ENCODE measurements at places on chromosomes 4 and X.

DNA sequence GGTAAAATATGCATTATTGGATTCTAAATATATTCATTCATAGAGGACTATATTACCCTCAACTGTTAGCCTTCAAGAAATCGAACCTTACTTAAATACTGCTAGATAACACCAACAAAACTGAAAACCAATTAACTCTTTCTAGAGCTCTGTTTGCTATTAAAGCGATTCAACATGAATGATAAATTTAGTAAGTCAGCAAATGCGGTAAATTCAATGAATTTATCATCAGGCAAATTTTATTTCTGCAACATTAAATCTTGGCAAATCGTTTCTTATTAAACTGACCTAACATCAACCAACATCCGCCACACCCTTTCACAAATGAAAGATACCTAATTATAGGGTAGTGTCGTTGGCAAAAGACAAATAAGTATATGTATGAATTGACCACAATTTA is 26.4 kb upstream of the HELT start:
- DNase-seq = no peak

- no peak for DNase-seq
These were observed 181.8 kb downstream of the DCLK2 start for GRCh38 chr4:150259861-150260567.

GRCh38 chr4:138090150-138090917 is 151.8 kb downstream of the SLC7A11 start:
- no peak for DNase-seq

- no peak for DNase-seq
These were observed 853.8 kb downstream of the ADGRL3 start for GRCh38 chr4:62053974-62054373.

GRCh38 chr4:38461342-38461741 is 202.7 kb upstream of the KLF3 start:
- no peak for DNase-seq

DNA sequence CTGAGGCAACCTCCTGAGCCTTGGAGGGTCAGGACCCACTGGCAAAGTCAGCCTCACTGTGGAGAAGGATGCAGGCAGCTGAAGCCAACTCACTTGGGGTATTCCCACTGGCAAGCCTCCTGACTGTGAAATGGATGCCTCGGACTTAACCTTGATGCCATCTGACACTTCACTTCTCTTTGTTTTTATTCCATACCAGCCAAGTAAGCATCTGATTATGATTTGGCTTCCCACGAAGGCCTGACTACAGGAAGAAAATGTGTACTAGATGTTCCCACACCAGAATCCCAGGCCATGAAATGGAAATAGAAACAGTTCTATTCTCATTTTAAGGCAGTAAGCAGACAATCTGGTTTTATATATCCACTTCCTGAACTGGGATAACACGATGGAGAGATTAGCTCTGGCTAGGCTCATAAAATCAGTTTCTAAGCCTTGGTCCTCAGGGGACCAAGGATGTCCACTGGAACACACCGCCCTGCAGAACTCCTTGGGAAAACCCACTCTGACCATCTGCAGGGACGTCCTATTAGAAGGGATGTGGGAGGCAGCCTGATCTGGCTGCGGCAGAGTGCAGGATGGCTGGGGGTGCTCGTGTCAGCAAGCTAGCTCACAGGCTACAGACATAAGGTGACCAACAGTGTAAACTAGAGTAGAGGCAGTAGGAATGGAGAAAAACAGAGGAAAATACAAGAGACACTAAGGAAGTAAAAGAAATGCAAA is 89.3 kb downstream of the TSPAN5 start:
- no peak for DNase-seq

GRCh38 chrX:65406532-65406931 is 128.1 kb downstream of the LAS1L start:
- DNase-seq = no peak

- DNase-seq = no peak
These were observed 4.3 kb upstream of the UNC5C start for GRCh38 chr4:95552942-95553550.

GRCh38 chr4:183760326-183760725 is 101.2 kb downstream of the TRAPPC11 start:
- no peak for DNase-seq

DNA sequence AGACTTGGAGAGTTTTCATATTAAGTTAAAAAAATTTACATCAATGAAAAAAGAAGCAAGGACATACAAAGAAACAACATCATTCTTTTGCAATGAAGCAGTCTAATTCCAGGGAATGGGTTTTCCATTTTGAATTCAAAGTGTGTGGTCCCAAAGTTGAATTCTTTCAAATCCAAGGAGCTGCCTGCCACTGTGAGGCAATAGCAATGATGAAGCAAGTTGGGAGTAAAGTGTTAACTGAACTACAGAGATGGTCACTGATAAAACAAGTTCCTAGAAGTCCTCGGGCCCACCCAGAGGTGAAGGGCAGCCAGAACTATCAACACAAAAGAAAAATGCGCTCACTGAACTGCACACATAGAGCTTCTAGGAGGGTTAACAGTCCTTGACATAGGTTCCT is 115.9 kb downstream of the RAB28 start:
- no peak for DNase-seq

GRCh38 chr4:113823291-113823659 is 61.7 kb upstream of the CAMK2D start:
- no peak for DNase-seq

DNA sequence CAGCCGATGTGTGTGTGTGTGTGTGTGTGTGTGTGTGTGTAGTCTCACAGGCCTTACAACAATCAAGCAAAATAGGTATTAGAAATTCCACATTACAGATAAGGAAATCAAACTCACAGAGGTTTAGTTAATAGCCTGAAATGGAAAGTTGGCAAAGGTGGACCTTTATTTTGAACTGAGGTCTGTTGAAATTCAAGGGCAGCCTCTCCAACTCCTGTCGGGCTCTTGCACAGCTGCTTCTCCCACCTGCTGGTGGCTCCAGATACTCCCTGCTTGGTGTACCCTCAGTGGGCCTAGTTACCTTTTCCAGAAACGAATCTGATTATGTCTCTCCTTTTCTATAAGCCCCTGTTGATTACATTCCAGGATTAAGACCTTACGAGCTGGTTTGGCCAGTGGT is 195.9 kb downstream of the MGST2 start:
- DNase-seq = no peak

- DNase-seq = no peak
These were observed 10.6 kb upstream of the PYURF start for GRCh38 chr4:88533937-88534750.

- no peak for DNase-seq
These were observed 20.8 kb downstream of the ENPP6 start for GRCh38 chr4:184196730-184197385.

GRCh38 chr4:97646997-97647396 is 496.3 kb downstream of the STPG2 start:
- DNase-seq = no peak

DNA sequence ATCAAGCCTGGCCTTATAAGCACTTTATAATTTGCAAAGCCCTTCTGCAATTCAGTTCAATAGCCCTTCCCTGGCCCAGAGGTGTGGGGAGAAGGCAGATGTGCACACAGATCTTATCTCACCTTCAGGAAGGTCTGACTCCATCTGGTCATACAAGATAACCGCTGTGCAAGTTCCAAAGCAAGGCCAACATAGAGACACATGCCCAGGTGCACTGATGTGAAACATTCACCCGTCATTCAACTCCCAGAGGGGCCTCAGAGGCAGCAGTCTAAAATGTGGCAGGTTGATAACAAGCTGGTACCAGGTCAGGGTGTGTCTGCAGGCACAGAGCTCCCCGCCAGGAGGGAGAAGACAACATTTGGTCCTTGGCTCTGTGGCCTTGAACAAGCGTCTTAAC is 10.9 kb upstream of the WFS1 start:
- DNase-seq = no peak

GRCh38 chr4:153095448-153096204 is 108.6 kb upstream of the TRIM2 start:
- no peak for DNase-seq

DNA sequence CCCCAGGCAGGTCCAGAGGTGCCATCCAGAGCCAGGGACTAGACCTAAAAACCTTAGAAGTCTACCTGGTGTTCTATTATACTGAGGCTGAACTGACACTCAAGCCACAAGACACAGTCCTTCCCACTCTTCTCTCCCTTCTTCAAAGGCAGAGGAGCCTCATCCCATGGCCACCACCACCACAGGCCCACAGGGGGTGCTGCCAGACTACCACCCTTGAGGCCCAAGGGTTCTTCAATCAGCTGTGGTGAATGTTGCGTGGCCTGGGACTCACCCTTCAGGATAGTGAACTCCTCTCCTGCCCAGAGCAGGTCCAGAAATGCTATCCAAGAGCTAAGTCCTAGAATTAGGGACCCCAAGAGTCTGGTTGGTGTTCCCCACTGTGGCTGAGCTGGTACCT is 17.5 kb upstream of the RFC1 start:
- no peak for DNase-seq

- DNase-seq = no peak
These were observed 29.3 kb downstream of the FAM199X start for GRCh38 chrX:104195489-104196084.

GRCh38 chrX:56763556-56764152 is 34.6 kb downstream of the NBDY start:
- no peak for DNase-seq

GRCh38 chrX:54271664-54272063 is 86.2 kb downstream of the WNK3 start:
- no peak for DNase-seq

DNA sequence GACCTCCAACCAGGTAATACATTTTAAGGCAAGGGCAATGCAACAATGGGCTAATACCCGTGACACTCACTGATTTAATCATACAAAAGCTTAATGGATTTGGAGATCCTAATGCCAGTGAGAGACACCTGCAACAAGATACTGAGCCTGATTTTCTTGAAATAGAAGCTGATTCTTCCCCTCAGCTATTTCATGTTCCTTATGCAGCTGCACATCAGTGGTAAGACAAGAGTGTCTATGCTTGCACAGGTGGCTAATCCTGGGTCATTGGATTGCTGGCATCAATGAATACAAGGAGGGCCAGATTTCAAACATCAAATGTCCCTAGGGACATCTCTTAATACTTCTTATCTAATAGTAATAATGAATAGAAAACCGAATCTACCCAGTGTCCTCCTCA is 139.7 kb downstream of the PPARGC1A start:
- DNase-seq = no peak

DNA sequence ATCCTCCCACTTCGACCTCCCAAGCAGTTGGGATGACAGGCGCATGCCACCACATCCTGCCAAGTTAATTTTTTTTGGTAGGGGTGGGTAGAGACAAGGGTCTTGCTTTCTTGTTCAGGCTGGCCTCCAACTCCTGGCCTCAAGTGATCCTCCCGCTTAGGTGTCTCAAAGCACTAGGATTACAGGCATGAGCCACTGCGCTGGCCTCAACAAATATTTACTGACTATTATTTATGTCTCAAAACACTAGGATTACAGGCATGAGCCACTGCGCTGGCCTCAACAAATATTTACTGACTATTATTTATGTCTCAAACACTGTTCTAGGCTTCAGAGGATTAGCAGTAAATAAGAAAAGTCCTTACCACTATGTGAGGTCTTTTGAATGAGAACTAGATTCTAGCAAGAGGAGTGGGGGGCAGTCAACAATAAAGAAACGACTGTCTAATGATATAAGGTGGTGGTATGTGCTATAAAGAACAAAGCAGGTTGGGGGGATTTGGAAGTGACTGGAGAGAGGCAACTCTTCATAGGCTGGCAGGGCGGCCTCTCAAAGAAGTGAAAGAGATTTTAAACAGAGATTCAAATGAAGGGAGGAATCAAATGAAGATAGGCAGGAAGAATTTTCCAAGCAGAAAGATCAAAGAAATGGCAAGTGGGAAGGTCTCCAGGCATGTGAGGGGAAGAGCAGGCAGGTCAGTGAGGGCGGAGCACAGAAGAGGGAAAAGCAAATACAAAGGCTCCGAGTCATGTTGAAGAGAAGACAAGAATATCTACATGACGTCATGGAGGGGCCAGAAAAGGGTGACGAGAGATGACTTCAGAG is 12.7 kb upstream of the ACSL1 start:
- no peak for DNase-seq

GRCh38 chr4:109278594-109279031 is 23.8 kb downstream of the COL25A1 start:
- DNase-seq = no peak

DNA sequence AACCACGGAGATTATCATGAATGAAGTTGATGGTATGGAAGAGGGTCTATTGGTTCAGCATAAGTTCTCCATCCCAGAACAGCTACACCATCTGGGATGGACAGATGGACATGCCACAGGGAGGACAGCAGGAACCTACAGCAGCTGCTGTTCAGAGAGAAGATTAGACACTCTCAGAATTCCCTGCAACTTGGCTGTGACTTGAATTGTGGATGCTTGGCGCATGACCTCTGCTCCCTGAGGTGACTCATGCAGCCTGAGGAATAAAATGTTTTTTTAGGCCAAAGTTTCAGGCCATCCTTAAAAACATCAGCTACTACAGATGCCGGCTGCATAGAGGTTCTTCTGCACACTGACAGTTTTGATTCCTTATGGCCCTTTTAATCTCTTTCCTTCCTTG is 97.3 kb downstream of the RS1 start:
- no peak for DNase-seq

DNA sequence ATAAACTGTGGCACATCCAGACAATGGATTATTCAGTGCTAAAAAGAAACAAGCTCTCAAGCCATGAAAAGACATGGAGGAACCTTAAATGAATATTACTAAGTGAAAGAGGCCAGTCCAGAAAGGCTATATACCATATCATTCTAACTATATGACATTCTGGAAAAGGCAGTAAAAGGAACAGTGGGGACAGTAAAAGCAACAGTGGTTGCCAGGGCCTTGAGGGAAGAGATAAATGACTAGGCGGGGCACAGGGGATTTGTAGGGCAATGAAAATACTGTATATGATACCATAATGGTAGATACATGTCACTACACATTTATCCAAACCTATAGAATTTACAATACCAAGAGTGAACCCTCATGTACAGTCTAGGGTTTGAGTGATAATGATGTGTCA is 115.3 kb downstream of the ATP8A1 start:
- no peak for DNase-seq

- no peak for DNase-seq
These were observed 214.0 kb upstream of the LEF1 start for GRCh38 chr4:108382751-108383150.

DNA sequence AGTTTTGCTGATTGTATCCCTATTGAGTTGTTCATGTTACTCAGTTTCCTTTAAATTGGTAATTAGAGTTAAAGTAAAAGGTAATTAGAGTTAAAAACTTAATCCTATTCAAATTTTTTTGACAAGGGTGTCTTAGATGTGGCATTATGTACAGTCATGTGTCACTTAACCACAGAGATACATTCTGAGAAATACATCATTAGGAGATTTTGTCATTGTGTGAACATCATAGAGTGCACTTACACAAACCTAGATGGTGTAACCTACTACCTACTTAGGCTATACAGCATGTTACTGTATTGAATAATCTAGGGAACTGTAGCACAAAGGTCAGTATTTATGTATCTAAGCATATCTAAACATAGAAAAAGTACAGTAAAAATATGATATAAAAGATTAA is 39.2 kb downstream of the BEX3 start:
- DNase-seq = no peak
